Thoracic aorta (tissue), 2 donors: ENCODE measurements at places on chromosomes 2 and 18.

- DNase-seq = no peak
Measured at GRCh38 chr2:239116456-239117246, 268.8 kb downstream of the TWIST2 start.

- no peak for DNase-seq
Measured at GRCh38 chr2:232438951-232439757, 16.8 kb upstream of the ALPI start.

- DNase-seq = no peak
Measured at GRCh38 chr2:2827761-2828221, 496.7 kb upstream of the MYT1L start.

DNA sequence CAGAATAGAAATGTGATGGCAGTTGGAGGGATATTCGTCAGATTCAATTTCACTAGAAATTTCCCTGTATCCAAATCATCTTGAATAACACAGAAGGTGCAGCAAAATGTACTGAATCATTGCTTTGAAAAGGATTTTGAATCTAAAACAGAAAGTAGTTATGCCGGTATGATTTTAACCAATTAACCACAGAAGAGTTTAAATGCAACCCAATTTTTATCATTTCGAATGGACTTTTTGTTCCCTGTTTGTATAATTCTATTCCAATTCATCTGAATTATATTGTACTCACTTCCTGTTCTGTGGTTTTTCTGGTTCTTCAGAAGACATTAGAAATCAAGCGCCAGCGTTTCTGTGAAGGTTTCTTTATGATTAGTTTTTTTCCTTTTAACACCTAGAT is 190.4 kb downstream of the MYO3B start:
- no peak for DNase-seq

- no peak for DNase-seq
Measured at GRCh38 chr2:158499383-158499782, 42.6 kb downstream of the PKP4 start.

DNA sequence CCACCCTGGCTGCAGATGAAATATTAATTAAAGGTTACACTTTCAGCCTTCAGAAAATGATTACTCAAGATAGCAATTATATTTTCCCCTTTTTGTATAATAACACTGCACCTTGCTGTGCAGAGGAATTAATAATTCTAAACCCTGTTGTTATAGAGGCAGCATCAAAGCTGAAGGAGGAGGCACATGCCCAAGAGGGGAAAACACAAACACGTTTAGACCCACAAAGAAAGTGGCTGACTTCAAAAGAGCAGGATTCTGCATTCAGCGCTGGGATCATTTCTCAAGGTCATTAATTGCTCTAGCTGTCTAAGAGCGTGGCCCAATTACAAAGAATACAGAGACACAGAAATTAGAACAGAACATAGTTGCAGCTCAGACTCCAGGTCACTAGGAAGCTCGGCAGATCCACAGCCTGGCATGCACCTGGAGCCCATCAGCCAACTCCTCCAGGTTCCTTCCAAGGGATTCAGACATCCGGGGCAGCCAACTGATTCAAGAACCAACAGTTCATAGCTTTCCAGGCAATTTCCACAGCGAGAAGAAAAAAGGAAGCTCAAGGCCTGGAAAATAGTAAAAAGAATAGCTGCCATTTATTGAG is 102.3 kb upstream of the ID2 start:
- no peak for DNase-seq

- DNase-seq = no peak
Measured at GRCh38 chr18:22765896-22766295, 167.2 kb upstream of the RBBP8 start.

DNA sequence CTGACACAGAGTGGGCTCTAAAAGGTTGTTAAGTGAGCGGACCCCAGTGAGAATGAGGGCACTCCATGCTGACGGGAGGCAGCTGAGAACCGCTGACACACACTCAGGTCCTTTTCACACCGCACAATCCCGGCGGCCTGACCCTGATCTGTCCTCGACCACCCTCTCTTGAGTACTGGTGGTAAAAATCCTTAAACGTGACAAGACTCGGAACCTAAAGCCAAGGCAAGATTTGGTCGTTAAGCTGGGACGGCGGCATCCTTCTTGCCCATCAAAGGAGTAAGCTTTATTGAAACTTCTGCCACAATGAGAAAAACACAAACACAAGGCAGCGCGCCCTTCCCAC is 569 bp downstream of the TMX3 start:
- DNase-seq = no peak

- DNase-seq = no peak
Measured at GRCh38 chr18:12470382-12471075, 62.8 kb downstream of the PRELID3A start.

- no peak for DNase-seq
Measured at GRCh38 chr2:9703085-9703678, 72.4 kb upstream of the YWHAQ start.

DNA sequence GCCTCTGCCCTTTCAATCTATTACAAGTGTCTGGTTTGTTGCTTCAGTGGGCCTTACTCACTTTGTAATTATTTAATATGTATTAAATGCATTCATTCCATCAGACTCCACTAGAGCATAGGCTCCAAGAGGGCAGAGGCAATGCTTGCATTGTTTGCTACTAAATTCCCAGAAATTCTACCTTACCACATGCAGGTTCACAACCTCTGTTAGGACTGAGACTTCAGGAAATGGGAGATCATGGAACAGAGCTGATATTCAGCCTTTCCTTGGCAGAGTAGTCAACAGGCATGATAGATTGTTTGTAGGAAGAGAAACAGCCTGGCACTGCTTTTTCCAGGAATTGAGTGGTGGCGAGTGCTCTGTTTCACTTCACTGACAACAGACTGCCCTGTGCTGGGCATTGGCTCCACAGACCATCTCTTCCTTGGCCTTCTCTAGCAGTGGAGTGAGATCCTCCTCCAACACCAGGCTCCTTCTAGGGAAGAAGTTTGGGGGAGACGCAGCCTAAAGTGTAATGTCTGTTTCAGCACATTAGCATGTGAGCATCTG is 6.2 kb upstream of the MATN3 start:
- DNase-seq = no peak

DNA sequence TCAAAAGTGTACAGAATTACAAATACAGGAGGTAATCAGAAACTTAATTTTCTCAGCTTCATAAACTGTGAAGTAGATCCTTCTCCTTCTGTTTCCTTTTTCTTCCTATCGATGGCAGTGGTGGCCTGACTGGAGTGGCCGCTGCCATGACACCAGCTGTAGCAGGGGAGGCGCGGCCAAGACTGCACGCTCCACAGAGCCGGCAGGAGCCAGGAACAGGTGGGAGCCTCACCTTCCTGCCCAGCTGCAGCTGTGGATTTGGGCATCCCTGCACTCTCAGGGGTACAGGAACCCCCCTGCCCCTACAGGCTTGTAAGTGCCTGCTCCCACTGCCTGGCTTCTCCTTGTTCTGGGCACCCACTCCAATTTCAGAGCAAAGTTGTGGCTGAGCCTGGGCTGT is 76.1 kb downstream of the EPB41L3 start:
- no peak for DNase-seq

- DNase-seq = no peak
Measured at GRCh38 chr2:6864923-6865345, 773 bp downstream of the CMPK2 start.

- no peak for DNase-seq
Measured at GRCh38 chr2:196489371-196489770, 150.1 kb upstream of the CCDC150 start.

DNA sequence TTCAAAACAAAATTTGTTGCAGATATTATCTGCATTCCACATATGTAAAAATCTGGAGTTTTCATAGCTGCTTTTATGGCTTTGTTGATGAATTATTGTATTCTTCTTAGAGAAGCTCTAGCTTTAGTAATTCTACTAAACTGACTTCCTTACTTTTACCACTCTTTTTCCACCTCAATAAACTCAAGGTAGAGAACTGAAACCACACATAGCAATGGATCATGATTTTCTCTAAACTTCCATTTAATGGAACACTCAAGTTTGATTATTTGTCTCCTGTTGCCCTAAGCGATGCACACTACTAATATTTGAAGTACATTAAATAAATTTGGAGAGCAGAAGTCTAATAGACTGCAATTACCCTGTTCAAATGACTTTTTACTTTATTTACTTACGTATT is 192.0 kb downstream of the NBAS start:
- no peak for DNase-seq

DNA sequence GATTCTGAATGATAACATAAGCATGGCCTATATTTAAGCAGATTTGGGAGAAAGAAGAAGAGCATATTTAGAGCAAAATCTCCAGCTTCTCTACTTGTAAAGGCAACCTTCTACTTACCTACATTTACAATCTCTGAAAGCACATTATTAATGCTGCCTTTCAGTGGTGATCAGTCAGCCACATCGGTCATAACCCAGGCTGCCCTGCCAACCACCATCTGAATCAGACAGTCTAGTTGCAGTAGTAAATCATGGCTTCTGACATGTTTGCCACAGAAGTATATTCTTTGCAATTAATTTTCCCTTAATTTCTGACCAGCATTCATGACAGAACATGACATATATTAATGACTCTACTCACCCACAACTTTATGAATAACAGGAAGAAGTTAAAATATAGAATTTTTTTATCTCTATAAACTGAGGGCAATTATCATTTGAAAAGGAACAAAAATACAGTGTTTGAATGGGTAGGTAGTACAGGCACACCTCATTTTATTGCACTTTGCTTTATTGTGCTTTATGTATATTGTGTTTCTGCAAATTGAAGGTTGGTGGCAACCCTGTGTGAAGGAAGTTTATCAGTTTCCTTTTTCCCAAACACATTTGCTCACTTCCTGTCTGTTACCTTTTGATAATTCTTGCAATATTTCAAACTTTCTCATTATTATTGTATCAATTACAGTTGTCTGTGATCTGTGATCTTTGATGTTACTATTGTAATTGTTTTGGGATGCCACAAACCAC is 531.6 kb upstream of the CHAC2 start:
- no peak for DNase-seq

DNA sequence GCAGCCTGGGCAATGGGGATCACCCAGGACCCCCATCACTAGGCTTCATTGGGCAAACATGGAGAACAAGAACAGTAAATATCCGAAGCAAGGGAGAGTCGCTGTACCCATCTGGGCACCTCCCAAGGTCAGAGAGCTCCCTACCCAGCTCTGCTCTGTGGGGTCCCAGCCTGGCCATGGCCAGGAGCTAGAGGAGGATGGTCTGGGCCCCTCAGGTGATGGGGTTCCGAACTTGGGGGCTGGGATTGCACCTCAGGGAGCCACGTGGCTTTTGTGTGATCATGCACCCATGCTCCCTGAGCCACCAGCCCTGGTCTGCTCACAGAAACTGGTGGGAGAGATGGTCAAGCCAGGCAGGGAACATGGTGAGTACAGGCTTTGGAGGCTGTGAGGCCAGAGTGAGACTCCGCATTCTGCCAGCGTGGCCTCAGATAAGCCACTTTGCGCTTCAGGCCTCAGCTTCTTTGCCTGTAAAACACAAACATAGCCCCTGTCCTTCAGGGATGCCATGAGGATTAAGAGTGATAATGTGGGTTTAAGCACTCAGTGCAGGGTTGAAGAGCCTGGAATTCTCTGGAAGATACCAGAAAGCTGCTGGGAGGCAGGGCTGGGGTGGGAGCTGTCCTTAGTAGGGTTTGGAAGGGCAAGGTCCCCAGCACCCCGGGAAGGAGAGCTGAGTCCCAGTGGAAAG is 3.0 kb upstream of the NMUR1 start:
- no peak for DNase-seq

GRCh38 chr2:133265432-133265949 is 302.8 kb downstream of the NCKAP5 start:
- no peak for DNase-seq

GRCh38 chr2:161030260-161031063 is 129.8 kb upstream of the TANK start:
- DNase-seq = peak; percentile 23

- DNase-seq = no peak
Measured at GRCh38 chr2:26442301-26442700, 35.6 kb downstream of the OTOF start.

- no peak for DNase-seq
Measured at GRCh38 chr18:71011389-71011788, 722.5 kb downstream of the SOCS6 start.

DNA sequence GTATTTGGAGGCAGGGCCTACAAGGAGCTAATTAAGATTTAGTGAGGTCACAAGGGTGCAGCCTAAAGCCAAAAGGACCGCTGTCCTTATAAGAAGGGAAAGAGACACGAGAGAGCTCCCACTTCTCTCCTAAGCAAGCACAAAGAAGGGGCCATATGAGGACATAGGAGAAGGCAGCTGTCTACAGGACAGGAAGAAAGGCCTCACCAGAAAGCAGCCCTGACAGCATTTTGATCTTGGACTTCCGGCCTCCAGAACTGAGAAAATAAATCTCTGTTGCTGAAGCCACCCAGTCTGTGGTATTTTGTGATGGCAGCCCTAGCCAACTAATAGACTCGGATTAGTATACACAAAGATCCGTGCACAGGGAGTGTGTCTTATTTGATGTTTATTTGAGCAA is 139.7 kb downstream of the B3GNT2 start:
- DNase-seq = no peak

- no peak for DNase-seq
Measured at GRCh38 chr2:9052821-9053533, 49.5 kb upstream of the MBOAT2 start.

DNA sequence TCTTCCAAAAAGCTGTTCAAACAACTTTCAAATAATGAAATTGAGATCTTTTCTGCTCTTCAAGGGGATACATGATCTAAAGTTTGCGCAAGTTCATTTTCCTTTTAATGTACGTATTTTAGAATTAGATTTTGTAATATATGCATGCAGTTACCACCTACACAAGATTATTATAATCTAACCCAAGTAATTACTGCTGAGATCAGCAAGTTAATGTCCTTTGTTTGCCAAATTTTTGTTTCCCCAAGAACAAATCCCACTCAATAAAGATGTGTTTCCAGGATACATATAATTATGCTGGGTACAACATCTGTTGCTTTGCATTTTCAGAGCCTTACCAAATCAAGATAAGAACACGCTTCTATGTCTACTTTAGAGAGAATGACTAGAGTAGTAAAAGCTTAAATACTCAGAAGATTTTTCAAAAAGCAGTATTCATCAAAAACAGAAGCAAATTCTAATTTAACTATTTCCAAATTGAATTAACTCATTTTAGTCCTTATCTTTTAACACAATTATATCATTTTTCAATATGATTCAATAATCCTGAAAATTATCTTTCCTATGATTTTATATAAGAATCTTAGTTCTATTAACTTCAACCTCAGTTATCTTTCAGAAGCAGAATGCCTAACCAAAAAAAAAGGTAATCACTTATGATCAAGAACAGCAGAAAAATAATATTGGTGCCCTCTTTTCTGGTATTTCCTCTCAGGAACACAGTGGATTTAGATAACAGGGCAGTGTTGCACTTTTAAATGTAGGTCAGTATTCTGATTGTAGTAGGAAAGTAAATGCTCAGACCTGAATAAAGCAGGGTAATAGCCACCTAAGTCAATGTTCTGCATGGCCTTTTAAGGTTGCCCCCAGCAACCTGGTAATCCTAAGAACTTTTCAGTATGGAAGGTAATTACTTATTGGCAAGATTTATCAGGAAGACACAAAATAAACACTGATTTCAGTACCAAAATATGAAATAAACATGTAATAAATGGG is 28.0 kb downstream of the CERKL start:
- DNase-seq = no peak

- no peak for DNase-seq
Measured at GRCh38 chr2:228602288-228602687, 420.8 kb upstream of the SPHKAP start.

GRCh38 chr2:33484042-33484621 is 7.7 kb downstream of the RASGRP3 start:
- no peak for DNase-seq
